ENCODE measurements at places on chromosomes 5 and 9.

- no peak for DNase-seq
Measured at GRCh38 chr5:135489466-135490244, 37.5 kb upstream of the TIFAB start.

DNA sequence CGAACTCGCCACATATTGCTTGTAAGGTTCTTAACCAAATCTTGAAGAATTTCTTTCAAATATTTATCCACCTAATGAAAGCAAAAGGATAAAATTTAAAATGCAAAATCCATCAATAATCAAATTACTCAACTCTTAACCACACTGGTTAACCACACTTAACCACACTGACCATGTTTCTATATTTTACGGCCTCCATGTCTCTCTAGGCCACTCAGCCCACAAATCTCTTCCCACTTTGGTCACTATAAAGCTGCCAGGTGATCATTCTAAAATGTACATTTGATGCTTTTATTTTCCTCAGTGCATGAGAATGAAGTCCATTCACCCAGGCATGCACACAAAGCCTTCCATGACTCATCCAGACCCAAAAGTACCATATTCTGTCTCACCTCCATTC lies 56.4 kb upstream of the OR2K2 start:
- DNase-seq: no peak

- no peak for DNase-seq
Measured at GRCh38 chr5:5512543-5512942, 90.1 kb downstream of the ICE1 start.

GRCh38 chr5:141707510-141707909 lies 25.5 kb upstream of the ARAP3 start:
- no peak for DNase-seq

GRCh38 chr9:31089549-31090221 lies 1294.8 kb upstream of the ACO1 start:
- no peak for DNase-seq

- DNase-seq: no peak
Measured at GRCh38 chr9:97484134-97484533, 17.3 kb upstream of the TMOD1 start.

- no peak for DNase-seq
Measured at GRCh38 chr9:129696944-129697655, 31.7 kb downstream of the PRRX2 start.

- no peak for DNase-seq
Measured at GRCh38 chr5:16603295-16603694, 13.5 kb downstream of the RETREG1 start.

- DNase-seq: no peak
Measured at GRCh38 chr9:73166468-73166867, 14.8 kb downstream of the ANXA1 start.

- no peak for DNase-seq
Measured at GRCh38 chr9:27400334-27400880, 103.5 kb upstream of the EQTN start.

DNA sequence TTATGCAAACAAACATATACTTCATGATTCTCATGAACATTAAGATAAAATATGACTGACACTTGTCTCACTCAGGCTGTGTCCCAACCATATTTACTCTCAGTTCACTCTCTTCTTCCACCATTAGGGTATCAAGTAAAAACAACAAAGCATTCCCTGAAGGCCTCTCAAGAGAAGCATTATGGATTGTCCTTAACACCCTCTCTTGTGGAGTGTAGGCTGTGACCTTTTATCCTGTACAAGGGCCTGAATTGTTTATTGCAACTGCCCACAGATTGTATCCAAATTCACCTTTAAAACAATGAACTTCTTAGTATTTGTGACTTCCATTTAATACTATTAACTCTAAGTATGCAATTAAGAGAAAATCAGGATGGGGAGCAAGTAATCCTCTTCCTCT lies 78.1 kb downstream of the RICTOR start:
- no peak for DNase-seq

- DNase-seq: no peak
Measured at GRCh38 chr9:91966503-91966902, 16.5 kb upstream of the ROR2 start.

GRCh38 chr5:53416144-53416738 lies 64.2 kb upstream of the FST start:
- DNase-seq: no peak

DNA sequence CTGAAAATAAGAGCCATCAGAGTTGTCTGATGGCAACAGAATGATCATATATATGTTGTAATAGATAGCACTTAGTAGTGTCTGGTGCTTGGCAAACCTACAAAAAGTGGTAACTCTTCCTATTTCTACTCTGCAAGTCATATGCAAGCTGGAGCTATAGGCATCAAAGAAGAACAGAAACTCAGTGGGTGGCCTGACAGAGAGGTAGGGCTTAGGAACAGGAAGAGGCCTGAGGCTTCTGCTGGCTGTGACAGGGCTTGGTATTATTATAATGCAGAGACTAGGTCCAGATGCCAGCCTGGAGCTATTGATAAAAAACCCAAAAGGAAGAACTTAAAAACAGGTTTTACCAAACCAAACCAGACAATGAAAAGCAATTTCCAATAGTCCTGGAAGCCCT lies 4.4 kb upstream of the DIAPH1 start:
- peak; percentile 94 for DNase-seq

- no peak for DNase-seq
Measured at GRCh38 chr9:32533336-32533735, 7.3 kb upstream of the RIGI start.

GRCh38 chr5:88675168-88675707 lies 207.7 kb downstream of the MEF2C start:
- no peak for DNase-seq

DNA sequence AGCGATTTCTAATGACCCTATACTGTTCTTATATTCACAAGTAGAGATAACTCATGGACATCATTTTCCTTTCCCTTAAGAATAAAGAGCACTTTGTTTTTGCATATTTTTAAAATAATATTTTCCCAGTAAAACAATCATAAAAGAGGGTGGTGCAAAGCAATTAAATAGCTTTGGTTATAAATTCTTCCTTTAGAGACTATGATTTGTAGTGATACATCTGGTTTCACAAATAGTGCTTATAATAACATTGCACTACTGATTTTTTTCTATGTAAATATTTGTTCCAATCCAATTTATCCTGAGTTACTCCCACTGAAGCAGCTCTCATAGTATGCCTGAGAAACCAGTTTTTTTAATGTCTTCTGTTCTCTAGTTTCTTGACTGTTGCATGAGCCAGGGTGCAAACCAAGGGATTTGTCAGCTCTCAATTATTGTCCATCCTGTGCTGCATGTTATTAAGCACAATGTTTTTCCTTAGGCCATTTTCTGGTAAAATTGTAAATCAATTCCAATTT lies 74.7 kb downstream of the LURAP1L start:
- no peak for DNase-seq

- DNase-seq: peak; percentile 93
Measured at GRCh38 chr5:159100025-159100781, 487 bp upstream of the EBF1 start.

DNA sequence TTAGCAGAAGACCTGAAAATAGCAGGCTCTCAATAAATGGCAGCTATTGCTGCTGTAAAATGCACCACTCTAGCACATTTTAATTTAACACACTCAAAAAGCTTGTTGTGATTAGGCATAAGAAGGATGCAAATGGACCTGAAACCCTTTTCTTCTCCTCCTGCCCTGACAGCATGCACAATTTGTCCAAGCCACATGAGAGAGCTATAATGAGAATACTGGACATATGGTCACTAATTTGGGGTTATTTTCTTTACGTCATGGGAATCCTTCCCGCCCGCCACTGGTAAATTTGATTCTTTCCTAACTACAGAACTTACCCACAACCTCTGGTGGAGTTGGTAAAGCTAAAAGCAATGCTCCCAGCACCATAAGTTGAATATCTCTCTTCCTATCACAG lies 62.1 kb downstream of the TRIM32 start:
- DNase-seq: no peak

DNA sequence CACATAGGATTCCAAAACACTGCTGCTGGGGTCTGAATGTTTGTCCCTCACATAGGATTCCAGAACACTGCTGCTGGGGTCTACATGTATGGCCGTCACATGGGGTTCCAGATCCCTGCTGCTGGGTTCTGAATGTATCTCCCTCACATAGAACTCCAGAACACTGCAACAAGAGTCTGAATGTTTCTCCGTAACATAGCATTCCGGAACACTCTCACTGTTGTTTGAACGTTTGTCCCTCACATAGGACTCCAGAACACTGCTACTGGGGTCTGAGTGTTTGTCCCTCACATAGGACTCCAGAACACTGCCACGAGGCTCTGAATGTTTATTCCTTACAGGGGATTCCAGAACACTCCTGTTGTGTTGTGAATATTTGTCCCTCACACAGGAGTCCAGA lies 216.8 kb downstream of the FOXD4L6 start:
- DNase-seq: no peak

DNA sequence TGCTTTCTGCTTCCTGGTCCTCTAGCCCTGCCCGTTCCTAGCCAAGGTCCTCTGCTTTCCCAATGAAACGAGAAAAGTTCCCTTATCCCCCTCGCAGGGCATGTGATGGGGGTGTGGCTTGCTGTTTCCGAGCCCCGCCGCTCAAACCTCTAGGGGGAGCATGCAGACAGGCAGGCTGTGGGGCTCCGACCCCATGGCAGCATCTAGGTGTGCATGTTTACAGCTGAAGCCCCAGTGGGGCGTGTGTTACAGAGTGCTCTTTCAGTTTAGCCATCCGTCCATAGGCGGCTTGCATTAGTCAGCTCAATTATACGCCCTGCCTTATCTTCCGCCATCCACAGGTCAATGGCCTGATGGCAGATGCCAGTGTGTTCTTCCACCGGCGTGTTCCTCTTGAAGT lies 48.3 kb upstream of the SPATA31E1 start:
- DNase-seq: no peak

- DNase-seq: no peak
Measured at GRCh38 chr5:14440582-14441431, 140.8 kb upstream of the OTULINL start.

DNA sequence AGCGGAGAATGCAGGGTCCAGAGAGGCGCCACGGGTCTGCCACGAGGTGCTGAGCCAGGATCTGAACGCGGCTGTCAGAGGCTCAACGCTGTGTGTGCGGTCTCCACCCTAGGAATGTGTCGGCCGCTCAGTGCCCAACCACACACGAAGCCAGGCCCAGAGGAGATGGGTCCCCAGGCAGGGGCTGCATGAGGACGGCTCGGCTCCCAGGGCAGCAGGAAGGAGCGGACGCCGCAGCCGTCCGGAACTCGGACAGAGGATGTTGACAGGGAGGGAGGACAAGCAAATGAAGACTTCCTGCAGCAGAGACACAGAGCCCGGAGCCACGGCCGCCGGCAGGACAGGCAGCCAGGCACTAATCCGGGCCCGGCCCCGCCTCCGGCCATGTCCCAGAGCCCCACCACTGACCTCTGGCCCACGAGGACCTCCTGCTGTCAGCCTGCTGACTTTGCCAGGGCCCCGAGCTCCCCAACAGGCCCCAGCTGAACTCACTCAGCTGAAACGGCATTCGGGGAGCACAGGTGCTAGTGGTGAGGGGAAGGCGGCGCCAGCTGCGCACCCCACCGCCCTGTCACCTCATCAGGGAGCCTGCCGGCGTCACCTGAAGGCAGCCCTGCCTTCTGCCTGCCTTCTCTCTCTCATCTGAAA lies 12.7 kb downstream of the VAV2 start:
- no peak for DNase-seq

DNA sequence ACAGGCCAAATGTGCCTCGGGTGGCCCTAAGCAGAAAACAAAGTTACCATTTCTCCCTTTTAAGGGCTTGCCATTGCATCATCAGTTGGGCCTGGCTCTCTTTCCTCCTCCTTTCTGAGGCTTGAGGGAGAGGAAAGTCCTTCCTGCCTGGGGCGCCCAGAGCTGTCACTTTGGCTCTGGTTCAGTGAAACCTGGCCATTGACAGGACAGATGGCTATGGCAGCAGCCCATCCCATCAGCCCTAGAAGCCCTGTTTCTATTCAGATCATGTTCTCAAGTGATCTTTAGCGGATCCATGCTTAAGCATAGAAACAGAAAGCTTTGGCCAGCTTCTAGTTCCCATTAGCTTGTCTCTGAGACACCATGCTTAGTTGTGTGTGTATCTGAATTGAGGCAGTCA lies 293.4 kb downstream of the YTHDC2 start:
- DNase-seq: no peak
